ENCODE measurements at places on chromosomes 12 and 14.
A peak's percentile ranks its signal among the peaks of the same experiment; 100 is the strongest.

DNA sequence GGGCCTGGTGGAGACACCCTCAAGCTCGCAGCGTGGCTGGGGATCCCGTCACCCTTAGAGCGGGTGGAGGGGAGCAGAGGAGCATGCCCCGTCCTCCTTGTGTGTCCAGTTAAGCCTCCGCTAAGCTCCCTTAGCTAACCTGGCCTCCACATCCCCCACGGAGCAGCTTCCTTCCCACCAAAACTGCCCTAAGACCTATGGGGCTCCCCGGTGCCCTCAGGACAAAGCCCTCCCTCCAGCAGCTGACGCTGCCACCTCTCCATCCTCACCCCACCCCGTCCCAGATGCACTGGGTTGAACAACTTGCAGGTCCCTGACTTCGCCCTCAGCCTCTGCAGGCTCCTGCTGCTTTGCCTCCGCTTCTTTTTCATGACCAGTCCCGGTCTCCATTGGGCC lies 4.0 kb downstream of the AHNAK2 start:
- no peak for DNase-seq

DNA sequence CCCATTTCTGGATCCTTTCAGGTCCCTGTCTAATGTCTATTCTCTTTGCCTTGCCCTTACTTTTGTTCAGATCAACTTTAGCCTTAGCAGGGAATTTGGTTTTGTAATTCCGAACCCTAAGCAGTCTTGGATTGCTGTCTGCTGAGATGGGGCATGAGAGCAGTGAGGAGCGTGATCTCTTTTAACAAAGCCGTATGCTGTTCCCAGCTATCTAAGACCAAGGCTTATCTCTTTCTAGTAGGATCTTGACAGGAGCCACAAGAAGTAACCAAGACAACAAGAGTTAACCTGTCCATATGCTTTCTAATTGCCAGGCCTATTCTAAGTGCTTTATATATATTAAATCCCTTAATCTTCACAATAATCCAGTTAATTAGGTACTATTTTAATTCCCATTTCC lies 4.5 kb upstream of the DHRS7 start:
- no peak for DNase-seq

DNA sequence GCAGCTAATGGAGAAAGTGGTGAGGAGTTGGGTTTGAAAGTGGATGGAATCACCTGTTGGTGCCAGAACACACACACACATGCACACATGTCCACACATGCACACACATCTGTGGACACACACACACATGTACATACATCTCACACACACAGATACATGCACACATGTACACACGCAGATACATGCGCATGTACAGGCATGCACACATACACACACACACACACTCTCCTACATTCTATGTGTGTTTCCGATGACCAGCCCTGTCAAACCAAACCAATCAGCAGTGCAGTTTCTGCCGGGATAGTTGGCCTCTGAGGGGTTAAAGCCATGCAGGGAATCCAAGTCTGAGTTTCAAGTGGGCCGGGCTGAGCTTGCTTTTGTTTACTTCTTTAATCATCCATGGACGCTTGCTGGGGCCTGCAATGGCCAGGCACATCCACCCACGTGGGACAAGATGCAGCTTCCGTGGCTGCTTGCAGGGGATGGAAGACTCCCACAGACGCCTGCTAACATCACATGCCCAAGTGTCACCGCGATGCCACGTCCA lies 52.5 kb downstream of the GALNT9 start:
- no peak for DNase-seq

DNA sequence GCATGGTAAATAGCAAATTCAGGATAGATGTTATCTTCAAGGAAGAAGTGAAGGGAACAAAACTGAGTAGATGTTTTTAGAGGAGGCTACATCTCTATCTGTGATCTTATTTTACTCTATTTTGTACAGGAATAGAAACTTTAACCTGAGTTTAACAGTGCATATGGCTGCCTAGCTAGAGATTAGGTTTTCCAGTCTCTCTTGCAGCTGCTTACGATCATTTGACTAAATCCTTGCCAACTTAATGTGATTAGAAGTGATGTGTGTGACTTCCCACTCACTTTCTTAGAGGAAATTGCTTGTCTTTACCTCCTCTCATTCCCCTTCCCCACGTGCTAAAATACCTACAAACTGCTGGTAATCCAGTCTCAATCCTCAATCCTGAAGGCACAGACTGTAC lies 26.5 kb upstream of the SLC15A5 start:
- DNase-seq: no peak

DNA sequence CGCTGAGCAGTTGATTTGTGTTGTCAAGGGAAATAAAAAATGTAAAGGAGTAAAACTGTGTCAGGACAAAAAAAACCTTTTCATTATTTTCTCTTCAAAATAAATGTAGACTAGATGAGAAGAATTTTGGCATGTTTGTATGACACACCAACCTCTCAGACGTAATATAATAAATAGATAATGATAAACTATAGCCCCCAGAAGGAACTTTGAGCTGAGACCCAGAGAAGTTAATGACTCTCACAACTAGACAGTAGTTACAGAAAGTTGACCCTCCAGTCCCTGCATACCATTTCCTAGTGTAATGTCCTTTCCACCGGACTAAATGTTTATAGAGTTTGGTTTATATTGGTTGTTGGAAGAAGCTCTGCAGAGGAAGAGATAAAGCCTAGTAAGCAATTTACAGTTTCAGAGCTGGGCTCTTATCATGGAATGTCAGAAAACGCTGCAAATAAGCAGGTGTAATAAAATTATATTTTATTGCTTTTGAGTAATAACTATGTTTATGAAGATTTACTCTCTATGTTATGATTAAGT lies 97.3 kb downstream of the TRHDE start:
- no peak for DNase-seq

DNA sequence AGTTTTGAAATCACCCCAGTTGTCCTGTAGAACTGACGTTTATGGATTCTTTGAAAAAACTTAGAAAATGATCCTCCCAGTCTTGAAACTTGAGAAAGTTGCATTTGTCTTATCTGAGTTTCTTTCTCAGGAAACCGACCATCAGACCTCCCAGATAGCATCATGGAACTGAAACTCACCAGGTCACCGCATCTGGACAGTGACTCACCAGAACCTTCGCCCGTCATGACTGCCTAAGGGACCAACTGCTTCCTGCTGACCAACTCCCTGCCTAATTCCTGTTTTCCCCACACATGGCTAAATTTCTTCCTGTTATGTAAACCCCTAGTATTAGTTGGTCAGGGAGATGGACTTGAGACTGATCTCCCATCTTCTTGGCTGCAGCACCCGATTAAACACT lies 175.7 kb downstream of the RIMBP2 start:
- DNase-seq: no peak

DNA sequence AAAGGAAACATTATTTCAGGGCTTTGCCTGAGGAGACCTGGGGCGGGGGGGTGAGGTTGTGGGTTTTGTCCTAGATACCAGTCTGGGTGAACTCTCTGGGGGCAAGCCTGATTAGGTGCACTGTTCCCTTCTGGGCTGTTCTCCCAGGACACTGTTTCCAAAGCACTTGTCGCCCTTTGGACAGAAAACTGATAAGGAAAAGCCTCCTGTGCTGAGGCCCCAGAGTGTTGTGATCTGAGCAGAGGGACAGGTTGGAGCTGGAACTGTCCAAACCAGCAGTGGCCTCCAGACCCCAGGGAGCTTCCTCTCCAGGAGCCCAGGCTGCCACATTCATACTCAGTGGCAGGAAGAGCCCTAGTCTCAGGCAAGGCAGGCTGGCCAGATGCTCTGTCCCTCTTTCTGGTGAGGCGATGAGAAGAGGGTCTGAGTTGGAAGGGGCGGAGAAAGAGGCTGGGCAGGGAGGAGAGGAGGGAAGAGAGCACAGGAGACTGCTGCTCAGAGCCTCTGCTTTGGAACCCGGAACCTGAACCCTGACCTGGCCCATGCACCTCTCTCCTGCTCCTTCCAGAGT lies 1.9 kb downstream of the GALNT16 start:
- DNase-seq: no peak

DNA sequence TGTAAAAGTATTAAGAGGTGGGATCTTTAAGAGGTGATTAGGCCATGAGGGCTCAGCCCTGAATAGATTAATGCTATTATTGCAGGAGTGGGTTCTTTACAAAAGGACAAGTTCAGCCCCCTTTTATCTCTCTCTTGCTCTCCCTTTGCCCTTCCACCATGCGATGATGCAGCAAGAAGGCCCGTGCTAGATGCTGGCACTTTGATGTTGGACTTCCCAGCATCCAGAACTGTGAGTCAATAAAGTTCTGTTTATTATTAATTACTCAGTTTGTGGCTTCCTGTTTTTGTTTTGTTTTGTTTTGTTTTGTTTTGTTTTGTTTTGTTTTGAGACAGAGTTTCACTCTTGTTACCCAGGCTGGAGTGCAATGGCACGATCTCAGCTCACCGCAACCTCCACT lies 10.1 kb downstream of the RNASE1 start:
- no peak for DNase-seq

DNA sequence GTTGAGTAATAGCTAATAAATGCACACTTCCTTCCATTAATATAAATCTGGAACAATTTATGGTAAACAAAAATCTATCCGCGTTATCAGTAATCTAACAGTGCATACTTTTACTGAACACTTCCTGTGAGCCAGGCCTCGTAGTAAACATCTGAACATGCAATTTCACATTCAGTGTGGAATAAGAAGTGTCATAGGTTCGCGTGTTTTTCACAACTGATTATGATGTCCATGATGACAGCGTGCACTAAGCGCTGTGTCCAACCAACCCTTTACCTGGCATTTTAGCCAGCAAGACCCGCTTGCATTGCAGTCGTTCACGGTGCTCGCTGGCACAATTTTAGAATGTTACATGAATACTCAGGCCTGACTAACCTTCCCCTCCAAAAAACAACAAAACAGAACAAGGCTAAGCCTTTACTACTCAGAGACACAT lies 2.1 kb downstream of the PNMA1 start:
- no peak for DNase-seq

DNA sequence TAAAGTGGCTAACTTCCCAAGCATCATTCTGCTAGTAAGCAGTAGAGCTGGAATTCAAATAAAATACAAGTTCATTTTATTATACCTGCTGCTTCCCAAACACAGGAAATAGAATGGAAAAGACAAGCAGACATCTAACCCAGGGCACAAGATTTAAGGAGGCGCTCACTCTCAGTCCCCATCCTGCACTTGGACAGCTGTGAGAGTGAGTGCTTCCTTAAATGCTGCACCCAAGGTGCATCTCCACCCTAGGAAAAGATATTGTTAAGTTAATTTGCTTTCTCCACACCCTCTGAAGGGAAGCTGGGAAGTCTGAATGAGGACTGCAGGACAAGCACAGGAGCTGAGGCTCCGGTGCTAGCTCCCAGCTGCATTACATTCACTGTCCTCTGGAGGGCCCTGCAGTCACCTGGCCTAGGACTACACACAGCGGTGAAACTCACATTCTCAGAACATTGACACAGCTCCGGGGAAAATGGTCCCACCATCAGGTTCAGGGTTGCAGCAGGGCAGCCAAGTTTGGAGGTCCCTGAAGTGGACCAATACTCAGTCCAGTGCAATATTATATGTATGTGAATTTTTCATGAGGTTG lies 14.2 kb downstream of the HEBP1 start:
- peak; percentile 25 for DNase-seq

DNA sequence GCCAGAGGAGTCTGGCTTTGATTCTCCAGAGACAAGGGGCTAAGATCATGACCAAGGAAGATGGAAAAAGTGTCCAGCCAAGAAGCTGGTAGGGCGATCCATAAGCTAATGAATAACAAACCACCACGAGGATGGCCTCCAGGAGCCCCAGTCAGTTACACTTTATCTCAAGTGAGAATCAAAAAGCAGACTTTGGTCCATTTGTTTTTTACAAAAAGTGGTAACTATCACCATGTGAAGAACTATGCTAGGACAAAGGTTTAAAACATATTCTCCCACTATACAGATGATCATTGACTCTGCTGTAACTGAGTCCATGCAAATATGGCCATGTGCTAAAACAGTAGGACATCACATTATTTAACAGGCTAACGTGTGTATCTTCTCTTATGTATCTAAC lies 13.9 kb downstream of the SETD3 start:
- DNase-seq: no peak

DNA sequence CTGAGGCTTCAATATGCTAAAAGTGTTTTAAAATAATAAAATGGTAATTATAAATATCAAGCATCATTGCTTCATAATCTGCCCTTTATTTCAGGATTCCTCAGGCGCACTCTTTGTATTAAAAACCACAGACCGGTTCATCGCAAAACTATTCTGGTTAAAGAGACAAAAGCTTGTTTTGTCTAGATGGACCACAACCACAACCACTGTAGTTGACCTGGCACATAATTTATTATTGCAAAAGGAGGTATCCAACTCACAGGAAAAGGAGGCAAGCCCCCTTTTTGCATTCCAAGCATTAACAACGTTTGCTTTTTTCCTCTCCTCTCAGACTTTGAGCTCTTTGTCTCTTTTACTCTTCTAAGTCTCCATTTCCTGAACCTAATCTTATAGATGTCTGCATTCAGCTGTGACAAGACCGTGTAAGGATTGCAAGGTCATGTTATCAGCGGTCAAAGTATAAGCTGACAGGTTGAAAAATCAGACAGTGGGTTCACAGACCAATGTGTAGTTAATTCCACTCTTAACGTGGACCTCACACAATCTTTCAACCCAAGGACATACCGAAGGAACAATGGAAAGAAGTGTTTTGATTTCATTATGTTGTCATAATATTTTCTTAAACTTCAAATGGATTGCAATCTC lies 1057.6 kb downstream of the GALC start:
- DNase-seq: no peak

DNA sequence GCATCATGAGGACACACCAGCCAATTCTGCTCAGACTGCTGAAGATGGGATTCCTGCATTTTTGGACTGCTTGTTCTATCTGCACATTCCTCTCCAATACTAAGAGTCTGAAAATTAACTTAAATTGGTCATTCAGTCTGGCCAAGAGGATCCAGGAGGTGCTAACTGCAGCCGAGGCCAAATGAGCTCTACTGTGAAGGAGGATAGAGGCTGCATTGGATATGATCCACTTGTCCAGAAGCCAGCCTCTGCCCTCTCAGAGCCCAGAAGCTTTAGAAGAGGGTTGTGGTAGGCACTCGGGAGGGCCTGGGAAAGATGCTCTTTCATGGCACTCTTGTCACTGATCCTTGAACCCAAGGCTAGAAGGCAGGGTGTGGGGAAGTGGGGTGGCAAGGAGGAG lies 37.1 kb upstream of the PLEK2 start:
- no peak for DNase-seq

- no peak for DNase-seq
These were observed 418.2 kb downstream of the BCAT1 start for GRCh38 chr12:24530689-24531088.

DNA sequence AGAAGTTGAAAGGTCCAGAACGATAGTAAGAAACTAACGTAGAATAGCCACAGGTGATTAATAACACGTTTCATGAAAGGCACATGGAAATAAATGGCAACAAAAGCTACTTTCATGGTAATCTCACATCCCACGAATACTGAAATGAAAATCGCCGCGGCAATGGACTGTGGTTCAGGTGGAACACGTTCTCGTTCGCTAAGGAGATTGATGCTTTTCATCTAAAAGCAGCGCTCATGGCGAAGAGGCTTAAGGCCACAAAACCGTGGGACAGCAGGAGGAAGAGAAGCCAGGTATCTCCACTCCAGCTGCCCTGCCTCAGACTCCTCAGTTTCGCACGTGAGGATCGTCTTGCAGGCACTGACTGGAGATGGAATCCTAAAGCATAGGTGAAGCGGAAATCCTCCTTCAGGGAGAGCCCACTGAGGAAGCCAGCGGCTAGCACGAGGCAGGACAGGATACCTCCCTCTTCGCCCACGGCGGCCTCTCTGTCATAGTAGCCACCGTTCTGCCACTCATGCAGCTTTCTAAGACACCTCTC lies 696 bp upstream of the GPHN start:
- DNase-seq: no peak
